ENCODE measurements at places on chromosomes 7 and 10. TPM values are rescaled to one million over a fixed set of nuclear protein-coding genes. Genes with fewer than 3 reads are reported as not detected.

GRCh38 chr10:108352771-108353170 lies 1188.3 kb upstream of the SORCS1 start:
- H3K27me3 ChIP-seq, result no peaks in the 10 kb centered on the region
- no peak overlapping the region for H3K27ac ChIP-seq
- no peaks in the 10 kb centered on the region for H3K36me3 ChIP-seq
- no peak for DNase-seq

GRCh38 chr7:113519472-113519871 lies 399.3 kb downstream of the PPP1R3A start:
- H3K27me3 ChIP-seq, result no peaks in the 10 kb centered on the region
- no peaks in the 10 kb centered on the region for H3K4me1 ChIP-seq
- no peak overlapping the region for H3K4me3 ChIP-seq
- DNase-seq, result no peak
- no peaks in the 10 kb centered on the region for H3K36me3 ChIP-seq

- no peaks in the 10 kb centered on the region for H3K36me3 ChIP-seq
- DNase-seq, result no peak
- no peaks in the 10 kb centered on the region for H3K4me1 ChIP-seq
- peaks cover 83% of the 10 kb centered on the region for H3K27me3 ChIP-seq
These were observed 165.2 kb downstream of the HERPUD2 start for GRCh38 chr7:35529713-35530112.

GRCh38 chr10:120132811-120133210 lies 240.3 kb downstream of the SEC23IP start:
- H3K27ac ChIP-seq, result no peak overlapping the region
- no peaks in the 10 kb centered on the region for H3K4me1 ChIP-seq
- no peak overlapping the region for H3K4me3 ChIP-seq

- no peak overlapping the region for H3K4me3 ChIP-seq
- H3K36me3 ChIP-seq, result no peaks in the 10 kb centered on the region
- peaks cover 13% of the 10 kb centered on the region for H3K27me3 ChIP-seq
- no peak for DNase-seq
- H3K27ac ChIP-seq, result peak overlapping the region; percentile 30
- H3K4me1 ChIP-seq, result peaks cover 18% of the 10 kb centered on the region
These were observed 32.4 kb downstream of the NEURL1 start for GRCh38 chr10:103525901-103526300.

DNA sequence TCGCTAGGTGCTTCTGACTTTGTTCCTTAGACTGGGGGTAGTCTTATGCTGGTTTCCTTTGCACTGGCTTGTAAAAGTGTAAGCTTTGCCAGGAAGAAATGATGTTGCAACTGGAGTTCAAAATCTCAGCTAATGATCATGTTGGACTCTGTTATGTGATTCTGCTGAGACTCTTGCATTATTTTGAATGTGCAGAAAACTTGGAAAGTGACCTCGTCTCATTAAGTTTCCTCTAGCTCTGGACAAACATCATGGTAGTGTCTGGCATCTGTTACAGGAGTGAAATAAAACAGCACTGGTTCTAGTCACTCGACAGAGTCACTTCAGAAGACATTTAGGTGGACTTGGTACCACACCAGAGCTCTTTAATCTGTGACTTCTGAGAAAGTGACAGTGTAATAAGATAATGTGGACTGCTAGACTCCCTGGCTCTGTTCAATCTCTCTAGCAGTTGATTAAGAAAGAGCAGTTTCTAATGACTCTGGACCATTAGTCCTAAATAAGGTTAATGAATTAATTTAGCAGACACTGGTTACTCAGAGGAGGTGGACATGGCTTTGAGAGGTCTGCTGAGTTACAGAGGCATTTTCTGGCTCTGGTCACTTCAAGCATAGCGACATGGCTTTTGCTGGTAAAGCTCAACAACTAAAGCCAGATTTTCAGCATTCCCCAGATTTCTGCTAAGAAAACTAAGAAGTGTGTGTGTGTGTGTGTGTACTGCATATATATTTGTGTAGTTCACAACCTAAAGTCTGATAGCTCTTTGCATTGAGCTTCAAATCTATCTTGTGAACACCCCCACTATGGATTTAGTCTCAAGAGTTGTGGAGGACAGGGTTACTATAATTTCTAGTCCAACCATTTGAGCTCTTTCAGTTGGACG lies 2.0 kb downstream of the NRP1 start:
- H3K4me1 ChIP-seq, result peaks cover 32% of the 10 kb centered on the region
- H3K36me3 ChIP-seq, result peaks cover 85% of the 10 kb centered on the region
- H3K27ac ChIP-seq, result peak overlapping the region; percentile 90
- no peak for DNase-seq
- H3K4me3 ChIP-seq, result peak overlapping the region; percentile 85
- no peaks in the 10 kb centered on the region for H3K27me3 ChIP-seq

- H3K4me1 ChIP-seq, result no peaks in the 10 kb centered on the region
- H3K36me3 ChIP-seq, result no peaks in the 10 kb centered on the region
- no peak overlapping the region for H3K27ac ChIP-seq
- H3K27me3 ChIP-seq, result no peaks in the 10 kb centered on the region
These were observed 41.9 kb downstream of the CADPS2 start for GRCh38 chr7:122844191-122844988.

DNA sequence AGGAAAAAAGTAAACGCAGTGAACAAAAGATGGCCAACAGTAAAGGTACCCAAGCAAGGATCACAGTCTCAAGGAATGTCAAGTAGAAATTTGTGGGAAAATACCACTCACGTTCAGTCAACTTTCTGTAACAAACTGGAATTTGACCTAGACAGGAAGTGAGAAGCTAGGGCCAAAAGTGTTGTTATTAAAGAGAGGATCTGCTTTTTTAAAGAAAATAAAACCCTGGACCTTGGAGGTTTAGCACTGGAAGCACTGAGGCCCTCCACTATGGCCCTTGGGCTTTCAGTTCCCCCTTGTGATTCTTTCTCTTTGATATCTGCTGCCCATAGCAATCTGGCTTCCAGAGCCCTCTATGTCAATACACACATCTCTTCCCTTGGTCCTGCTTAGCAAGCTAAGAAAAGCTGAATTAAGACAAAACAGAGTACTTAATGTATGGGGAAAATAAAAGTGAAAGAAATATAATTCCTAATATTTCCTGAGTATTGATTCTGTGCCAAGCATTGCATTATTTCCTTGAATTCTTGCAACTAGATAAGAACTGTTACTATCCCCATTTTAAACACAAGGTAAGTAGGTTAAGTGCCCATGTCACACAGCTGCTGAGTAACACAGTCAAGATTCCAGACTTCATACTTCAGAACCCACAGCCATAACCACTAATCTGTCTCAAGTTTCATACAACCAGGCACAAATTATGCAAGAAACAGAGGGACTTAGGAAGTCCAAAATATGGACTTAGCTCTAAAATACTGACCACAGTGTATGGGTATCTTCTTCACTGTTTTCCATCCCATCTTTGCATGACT lies 2.6 kb upstream of the ZNF438 start:
- H3K27me3 ChIP-seq, result no peaks in the 10 kb centered on the region
- peak overlapping the region; percentile 53 for H3K27ac ChIP-seq
- peaks cover 19% of the 10 kb centered on the region for H3K36me3 ChIP-seq
- no peak overlapping the region for H3K4me3 ChIP-seq
- DNase-seq, result peak; percentile 24
- peaks cover 44% of the 10 kb centered on the region for H3K4me1 ChIP-seq

- H3K4me3 ChIP-seq, result no peak overlapping the region
- H3K27me3 ChIP-seq, result no peaks in the 10 kb centered on the region
- no peaks in the 10 kb centered on the region for H3K4me1 ChIP-seq
These were observed 169.6 kb downstream of the ZNF365 start for GRCh38 chr10:62543571-62544355.

- peak; percentile 18 for DNase-seq
- H3K27me3 ChIP-seq, result peaks cover 7% of the 10 kb centered on the region
- no peaks in the 10 kb centered on the region for H3K36me3 ChIP-seq
- no peaks in the 10 kb centered on the region for H3K4me1 ChIP-seq
These were observed 386.0 kb downstream of the KIF20B start for GRCh38 chr10:90087197-90088023.

- H3K27ac ChIP-seq, result peak overlapping the region; percentile 99
- H3K36me3 ChIP-seq, result peaks cover 13% of the 10 kb centered on the region
- no peak overlapping the region for H3K4me3 ChIP-seq
- DNase-seq, result no peak
- no peaks in the 10 kb centered on the region for H3K27me3 ChIP-seq
These were observed 12.9 kb upstream of the VIM start for GRCh38 chr10:17214971-17215781.

DNA sequence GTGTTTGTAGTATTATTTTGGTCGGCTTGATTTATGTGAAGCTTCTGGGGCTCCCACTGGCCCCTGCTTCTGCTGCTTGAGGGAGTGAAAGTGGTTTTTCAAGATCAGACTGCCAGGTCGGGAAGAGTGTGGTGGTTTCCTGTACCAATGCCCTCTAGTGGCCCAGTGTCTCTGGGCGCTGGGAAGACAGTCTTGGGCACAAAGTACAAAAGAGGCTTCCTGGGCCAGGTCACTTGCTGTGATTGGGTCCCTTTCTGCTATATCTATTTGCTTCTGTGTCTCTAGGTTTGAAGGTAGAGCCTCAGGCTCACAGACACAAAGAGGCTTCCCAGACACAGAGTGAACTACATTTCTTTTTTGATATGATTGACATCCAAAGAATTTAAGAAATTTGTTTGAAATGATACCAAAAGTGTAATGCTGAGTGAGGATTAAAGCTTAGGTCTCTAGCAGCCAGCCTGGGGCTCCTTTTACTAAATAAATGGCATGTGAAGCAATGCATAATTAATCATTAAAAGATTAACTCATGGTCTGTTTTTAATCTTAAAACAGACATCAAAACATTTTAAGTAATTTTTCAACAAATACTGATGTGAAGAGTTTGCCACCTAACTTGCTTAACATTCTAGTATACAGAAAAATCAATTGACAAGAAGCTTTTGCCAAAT lies 36.3 kb downstream of the ABCB1 start:
- no peak overlapping the region for H3K4me3 ChIP-seq
- peaks cover 8% of the 10 kb centered on the region for H3K4me1 ChIP-seq
- H3K27me3 ChIP-seq, result no peaks in the 10 kb centered on the region
- H3K36me3 ChIP-seq, result no peaks in the 10 kb centered on the region

GRCh38 chr7:101916041-101916800 lies 98.8 kb downstream of the CUX1 start:
- H3K4me1 ChIP-seq, result no peaks in the 10 kb centered on the region
- no peak overlapping the region for H3K4me3 ChIP-seq
- peaks cover 12% of the 10 kb centered on the region for H3K36me3 ChIP-seq
- DNase-seq, result no peak
- no peak overlapping the region for H3K27ac ChIP-seq

SLIT1 gene
- not detected for total RNA-seq

ITGA8 gene
- not detected for total RNA-seq

BUD31 gene
- 62.8 TPM for total RNA-seq

DGKB gene
- total RNA-seq, result 0.12 TPM
